ENCODE measurements at places on chromosomes 13 and 19. TPM values are rescaled to one million over a fixed set of nuclear protein-coding genes. Genes with fewer than 3 reads are reported as not detected.

The RFPL4A gene
- total RNA-seq, result not detected

The ERFL gene
- 0.77 TPM for total RNA-seq

The ZNF541 gene
- total RNA-seq, result not detected

The ZNF333 gene
- 17.6 TPM for total RNA-seq

The PCDH17 gene
- under 0.01 TPM for total RNA-seq

The ASPDH gene
- not detected for total RNA-seq

The ZNF571 gene
- total RNA-seq, result 0.77 TPM

The ZNF284 gene
- 1.8 TPM for total RNA-seq

The UQCRFS1 gene
- total RNA-seq, result 35.1 TPM

The SMIM17 gene
- total RNA-seq, result 0.09 TPM

The LSR gene
- not detected for total RNA-seq
